ENCODE measurements at places on chromosomes 16 and 17.

DNA sequence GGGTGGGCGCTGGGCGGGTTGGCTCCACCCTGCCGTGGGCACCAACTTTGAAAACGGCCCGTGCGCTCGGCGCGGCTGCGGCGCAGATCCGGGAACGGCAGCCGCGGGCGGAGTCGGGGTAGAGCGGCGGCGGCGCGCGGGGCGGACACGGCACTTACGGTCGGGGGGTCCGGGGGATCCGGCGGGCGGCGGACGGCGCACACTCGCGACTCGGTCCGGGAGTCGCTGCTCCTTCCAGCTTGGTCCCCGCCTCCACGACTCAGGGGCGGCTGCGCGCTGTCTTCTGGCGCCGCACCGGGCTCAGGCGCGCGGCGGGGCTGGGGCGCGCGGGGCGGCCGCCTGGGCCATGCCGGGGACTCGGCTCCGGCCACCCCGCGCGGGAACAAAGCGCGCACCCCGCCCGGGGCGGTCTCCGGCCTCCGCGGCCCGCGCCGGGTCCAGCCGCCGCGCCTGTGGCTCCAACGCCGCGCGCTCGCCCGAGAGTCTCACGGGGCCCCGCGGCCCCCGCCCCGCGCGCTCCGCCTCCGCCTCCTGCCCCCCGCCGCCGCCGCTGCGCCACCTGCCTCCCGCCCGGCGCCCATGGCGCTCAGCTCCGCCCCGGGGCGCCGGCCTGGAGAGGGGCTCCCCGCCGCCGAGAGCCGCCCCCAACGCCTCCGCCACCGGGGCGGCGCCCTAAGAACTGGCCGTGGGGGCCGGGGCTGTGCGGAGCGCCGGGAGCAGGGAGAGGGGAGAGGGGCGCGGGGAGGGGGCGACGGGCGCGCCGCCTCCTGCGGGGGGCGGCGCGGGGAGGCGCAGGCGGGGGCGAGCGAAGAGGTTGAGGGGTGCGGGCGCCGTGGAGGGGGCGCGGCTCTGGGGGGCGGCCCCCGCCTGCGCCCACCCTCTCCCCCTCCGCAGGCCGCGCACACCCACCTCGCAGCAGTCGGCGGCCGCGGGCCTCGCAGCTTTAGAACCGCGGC lies 35.9 kb downstream of the CBFA2T3 start:
- no peak for DNase-seq

DNA sequence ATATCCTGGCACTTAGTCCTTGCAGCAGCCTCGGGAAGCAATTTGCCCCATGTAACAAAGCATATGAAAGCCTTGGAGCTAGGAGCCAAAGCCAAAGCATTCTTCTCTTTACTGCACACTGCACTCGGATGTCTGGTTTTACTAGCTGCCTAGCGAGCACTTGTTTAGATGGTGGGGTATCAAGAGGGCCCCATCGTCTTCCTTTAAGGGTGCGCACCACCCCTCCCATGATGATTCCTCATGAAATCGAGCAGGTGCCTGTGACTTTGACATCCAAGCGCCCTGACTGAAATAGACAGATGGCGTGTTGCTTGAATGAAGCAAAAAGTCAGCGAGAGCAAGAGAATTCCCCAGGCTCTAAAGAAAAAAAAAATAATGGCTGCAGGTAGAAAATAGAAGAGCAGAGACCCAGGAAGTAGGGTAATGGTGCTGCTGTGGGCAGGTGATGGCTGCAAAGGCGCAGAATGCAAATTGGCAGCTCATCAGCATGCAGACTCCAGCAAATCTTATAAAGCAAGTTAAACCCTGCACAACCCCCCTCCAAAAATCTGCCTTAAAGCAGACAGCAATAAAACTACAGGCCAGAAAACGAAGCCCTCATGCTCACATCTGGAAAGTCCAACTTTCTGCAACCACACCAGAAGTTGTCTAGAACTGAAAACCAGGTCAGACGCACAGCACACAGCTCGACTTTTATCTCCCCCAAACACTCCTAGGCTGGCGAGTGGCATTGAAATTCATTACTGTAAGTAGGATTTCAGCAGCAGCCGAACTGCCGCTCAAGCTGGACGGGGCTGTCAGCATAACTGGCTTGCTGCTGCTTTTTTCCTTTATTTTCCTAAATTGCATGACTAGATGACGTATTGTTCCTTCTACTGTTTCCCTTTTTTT lies 384.3 kb downstream of the RBFOX1 start:
- DNase-seq, result no peak

GRCh38 chr16:3022208-3022683 lies 1.5 kb downstream of the HCFC1R1 start:
- DNase-seq, result no peak

DNA sequence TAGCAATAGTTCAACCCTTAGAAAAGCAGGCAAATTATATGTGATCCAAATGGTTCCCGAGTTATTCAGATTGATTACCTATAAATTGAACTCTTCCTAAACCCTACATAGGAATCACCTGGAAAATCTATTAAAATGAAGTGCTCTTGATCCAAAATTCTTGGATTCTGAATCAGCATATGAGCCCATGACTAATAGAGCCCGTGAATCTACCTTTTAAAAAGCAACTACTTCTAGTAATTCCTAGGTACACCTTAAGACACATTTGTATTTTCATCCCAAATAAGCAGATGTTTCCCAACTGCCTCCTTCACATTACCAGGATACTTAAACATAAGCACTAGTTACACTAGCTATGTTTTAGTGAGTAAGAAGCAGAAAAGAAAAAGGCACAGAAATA lies 1171.0 kb upstream of the GOT2 start:
- DNase-seq, result no peak
